ENCODE measurements at places on chromosomes 3 and 15.

GRCh38 chr15:95410757-95411156 is 919.7 kb upstream of the NR2F2 start:
- no peak for DNase-seq

- no peak for DNase-seq
Measured at GRCh38 chr15:97153356-97153965, 807.0 kb upstream of the ARRDC4 start.

DNA sequence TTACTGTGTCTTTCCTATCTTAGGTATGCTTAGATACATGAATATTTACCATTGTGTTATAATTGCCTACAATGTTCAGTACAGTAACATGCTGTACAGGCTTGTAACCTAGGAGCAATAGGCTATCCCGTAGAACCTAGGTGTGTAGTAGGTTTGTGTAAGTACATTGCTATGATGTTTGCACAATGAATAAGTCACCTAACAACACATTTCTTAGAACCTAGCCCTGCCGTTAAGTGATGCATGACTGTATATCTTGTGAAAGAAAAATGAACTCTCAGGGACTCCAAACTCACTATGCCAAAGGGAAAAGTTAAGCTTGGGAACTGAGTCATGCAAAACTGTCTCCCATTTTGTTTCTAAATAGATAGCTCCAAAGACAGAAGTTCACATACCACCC is 91.5 kb upstream of the ACP3 start:
- no peak for DNase-seq

- DNase-seq, result peak; percentile 79
Measured at GRCh38 chr3:122497425-122497824, 17.3 kb downstream of the KPNA1 start.

GRCh38 chr3:117226932-117227331 is 517.4 kb downstream of the TUSC7 start:
- DNase-seq, result no peak

GRCh38 chr15:52737720-52738119 is 52.4 kb downstream of the ONECUT1 start:
- no peak for DNase-seq

- no peak for DNase-seq
Measured at GRCh38 chr15:69194025-69194827, 33.8 kb downstream of the GLCE start.

- no peak for DNase-seq
Measured at GRCh38 chr15:77505556-77505955, 84.9 kb downstream of the HMG20A start.

DNA sequence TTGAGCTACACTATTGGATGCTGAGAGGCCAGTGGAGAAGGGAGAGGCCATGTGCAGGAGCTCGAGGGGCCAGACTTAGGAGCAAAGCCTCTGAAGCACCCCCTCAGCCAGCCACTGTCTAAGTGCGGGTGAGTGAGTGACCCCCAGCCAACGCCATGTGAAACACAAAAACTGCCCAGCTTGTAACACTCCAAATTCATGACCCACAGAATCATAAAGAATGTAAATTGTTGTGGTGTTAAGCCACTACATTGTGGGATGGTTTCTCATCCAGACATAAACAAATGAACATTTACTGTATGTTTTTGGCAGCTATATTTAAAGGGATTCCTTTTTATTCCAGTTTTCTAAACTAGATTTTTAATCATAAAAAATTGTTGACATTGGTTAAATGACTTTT is 27.2 kb upstream of the TMEM158 start:
- DNase-seq, result no peak

GRCh38 chr15:70337277-70338186 is 239.8 kb upstream of the TLE3 start:
- no peak for DNase-seq

DNA sequence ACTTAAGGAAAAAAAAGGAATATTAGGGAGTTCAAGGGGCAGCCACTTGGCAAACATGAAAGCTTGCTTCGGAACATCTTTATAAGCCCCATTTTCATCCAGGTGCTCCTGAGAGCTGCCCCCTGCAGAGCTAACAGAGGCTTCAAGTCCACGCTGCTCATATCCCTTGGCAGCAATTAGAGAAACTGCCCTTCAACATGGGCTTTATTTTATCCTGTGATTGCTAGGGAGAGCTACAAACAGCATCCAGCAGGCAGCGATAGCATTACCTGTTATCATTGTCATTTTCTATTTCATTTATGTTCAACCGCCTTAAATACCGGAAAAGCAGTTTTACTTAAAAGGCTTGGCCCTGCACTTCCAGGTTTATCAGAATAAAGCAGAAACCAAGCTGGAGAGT is 68.4 kb upstream of the MCTP2 start:
- no peak for DNase-seq

DNA sequence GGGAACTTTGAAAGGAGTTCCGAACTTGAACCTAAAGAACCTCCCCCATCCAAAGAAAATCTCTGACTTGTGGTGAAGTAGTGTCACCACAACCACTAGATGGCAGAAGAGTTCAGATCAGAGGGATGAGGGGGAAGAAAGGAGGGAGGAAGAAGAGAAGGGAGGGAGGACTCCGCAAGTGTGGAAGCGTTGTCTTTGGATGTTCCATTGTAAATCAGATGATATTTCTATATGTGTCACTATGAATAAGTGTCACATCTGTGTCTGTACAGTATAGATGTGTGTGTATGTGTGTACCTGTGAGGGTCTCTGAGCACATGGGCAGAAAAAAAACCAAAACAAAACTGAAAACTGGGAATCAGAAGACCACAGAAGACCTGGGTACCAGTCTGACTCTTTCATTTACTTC is 16.9 kb downstream of the SLC24A1 start:
- DNase-seq, result peak; percentile 47

DNA sequence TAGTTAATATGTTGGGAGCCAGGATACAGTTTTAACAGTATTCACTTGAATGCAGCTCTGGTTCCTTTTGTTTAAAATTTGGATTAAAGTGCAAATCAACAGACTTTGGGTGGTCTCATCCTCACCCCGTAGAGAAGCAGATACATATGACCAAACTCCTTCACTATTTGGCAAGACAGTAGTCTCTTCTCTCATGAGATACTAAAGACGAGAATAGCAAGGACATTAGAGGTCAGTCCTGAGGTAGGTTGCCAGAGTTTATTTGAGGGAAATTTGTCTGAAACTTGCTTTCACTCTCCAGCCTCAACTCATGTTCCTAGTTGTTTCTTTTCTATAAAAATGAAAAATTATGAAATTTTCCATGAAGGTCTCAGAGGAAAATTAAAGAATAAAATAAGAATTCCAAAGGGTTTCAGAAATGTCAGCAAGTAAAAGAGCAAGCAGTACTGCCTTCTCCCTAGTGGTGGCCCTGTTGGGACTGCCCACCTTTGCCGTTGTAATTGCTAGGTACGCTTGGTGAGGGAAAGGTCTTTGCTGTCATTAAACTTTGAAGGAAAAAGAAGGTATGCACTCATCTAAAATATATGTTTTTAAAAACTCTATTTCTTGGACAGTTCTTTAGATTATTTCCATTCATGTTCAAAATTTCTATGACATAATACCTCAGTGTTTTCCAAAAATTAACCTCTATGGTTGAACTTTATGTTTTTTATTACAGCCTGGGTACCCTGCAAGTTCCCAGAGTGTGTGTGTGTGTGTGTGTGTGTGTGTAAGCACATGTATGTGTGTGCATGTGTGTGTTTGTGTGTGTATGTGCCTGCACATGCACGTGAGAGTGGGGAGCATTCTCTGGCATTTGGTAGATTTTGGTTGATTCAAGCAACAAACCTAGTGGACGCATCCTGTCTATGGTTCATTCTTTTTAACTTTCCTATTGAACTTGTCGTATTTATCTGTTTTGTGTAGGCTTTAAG is 111.4 kb downstream of the CMSS1 start:
- DNase-seq, result no peak

- no peak for DNase-seq
Measured at GRCh38 chr3:117632191-117632590, 922.6 kb downstream of the TUSC7 start.

GRCh38 chr3:37531066-37531720 is 330.5 kb upstream of the CTDSPL start:
- no peak for DNase-seq

DNA sequence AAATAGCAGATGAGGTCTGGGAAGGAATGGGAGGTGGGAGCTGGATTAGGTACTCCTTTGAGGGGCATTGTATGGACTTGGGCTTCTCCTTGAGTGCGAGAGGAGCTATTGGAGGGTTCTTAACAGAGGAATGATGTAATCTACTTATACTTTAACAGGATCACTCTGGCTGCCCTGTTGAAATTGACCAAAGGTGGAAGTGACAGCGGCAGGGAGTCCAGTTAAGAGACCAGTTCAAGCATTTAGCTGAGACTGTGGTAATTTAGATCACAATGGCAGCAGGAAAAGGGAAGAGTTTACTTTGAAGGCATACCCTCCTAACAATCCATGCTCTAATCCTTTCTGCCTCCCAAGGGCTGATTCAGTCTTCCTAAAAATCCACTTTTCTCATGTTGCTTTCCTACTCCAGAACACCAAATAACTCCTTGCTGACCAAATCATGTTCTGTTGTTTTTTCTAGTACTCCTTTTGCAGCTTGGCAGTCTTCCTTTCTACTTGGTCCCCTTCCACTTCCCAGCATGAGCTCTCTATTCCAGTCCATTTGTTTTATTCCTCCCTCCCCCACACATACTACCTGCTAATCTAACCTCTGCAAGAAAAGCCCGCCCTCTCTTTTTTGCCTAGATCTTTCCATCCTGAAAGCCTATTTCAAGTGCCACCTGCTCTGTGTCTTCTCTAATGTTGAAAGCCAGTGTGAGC is 139.4 kb downstream of the NECTIN3 start:
- no peak for DNase-seq

DNA sequence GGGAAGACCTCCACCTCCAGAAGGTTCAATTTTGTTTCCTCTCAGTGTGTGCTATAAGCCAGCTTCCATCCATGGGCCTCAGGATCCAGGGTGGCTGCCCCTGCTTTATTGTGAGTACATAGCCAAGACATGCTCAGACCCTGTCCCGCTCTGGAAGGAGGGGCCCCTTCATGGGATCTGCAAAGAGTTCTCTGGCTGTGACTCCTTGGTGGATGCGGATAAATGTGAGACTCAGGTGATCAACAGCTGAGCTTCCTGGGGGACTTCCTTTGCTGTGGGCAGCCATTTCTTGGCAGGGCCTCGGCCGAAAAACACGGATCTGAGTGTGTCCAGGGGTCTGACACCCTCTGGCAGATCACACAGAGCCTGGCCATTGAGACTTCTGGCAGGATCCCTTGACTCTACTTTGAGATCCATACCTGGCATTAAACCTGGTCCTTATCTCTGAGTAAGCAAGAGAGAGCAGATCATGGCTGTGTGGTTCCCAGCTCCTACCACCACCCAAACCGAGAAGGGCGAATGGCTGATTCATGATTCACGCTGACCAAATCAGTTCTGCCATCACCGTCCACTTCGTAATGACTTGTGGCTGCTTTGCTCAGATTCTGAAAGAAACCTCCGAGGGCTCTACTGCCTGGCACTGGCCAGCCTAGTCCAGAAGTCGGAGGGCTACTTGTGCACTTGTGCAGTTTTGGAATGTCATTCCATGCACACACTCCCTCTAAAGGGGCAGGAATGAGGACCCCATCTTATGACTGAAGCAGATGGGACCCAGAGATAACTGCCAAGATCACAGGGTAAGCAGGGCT is 68.1 kb downstream of the SENP2 start:
- DNase-seq, result no peak

DNA sequence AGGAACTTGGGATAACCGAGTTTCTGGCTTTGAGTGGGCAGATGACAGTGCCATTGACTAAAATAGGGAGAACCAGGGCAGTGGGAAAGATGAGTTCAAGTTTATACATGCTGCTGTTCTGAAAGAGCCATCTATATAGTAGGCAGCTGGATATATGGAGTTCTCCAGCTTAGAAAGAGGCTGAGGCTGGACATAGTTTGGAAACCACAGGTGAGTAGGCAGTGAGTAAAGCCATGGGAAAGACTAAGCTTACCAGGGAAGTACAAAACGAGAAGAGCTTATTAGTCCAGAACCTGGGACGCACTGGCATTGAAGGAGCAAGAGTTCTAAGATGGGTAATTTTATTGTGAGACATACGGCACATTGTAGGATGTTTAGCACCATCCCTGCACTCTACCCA is 54.2 kb downstream of the MSL2 start:
- DNase-seq, result no peak

GRCh38 chr15:99167640-99168039 is 62.8 kb downstream of the SYNM start:
- DNase-seq, result no peak

DNA sequence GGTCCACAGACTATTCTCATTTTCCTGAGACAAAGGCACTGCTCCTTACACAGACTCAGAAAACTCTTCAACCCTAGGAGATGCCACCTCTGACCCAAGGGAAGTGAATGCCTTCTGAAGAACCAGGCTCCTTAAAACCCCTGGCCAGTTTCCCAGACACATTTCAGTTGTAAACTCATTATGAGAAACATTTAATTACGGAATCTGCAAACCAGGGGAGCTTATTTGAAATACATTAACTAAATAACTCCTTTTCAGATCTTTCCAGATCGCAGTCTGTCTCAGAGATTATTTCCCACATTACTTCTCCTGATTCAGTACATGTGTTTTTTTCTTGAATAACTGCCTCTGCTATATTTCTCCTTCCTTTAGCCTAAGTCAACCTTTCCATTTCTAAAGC is 17.6 kb downstream of the MYO5A start:
- no peak for DNase-seq

DNA sequence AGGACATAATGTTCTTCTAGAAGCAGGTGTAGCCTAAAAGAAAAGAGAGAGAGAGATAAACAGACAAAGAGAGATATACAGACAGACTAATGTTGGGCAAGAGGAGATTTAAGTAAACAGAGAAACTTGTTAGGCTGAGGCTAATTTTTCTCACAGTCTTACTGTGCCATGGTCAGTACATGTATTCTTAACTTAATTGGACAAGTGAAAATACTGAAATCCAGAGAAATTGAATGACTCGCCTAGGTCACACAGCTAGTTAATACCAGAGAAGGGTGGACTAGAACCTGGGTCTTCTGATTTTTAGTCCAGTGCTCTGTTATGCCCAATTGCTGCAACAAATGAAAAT is 6.7 kb upstream of the ZNF609 start:
- no peak for DNase-seq

GRCh38 chr3:32202496-32202895 is 36.0 kb upstream of the CMTM8 start:
- DNase-seq, result no peak

DNA sequence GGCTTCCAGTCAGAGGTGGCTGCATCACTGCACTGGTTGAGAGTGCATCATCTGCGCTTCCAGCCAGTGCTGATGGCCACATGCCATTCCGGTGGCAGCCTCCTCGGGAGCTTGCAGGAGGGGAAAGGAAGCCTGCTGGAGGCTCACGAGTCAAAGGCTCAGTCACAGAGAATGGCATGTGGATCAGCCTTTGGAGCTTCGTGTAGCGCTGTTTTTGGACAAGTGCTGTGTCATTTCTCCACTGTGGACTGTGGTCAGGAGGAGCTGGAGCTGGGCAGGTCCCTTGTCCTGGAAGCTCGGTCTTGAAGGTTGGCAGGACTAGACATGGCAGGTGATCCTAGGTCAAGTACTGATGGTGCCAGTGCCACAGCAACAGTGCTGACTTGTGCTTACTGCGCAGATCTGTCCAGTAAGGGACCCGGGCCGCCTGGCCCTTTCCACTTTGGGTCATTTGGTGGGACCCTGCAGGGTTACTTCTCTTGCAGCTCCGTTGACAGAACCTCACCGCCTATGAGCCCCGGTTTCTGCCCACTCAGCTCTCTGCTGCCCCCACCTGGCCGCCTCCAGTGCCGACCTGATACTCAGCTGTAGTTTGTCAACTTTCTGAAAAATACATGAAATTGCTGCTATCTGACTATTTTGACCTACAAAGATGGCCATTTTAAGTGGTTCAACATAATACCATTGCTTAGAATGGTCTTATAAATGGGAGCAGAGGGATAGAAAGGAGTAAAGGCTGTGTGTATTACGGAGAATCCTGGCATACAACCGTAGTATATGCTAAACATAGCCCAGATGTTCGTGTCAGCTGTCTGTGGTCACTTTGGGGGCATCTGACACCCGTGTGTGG is 27.6 kb upstream of the TRPM1 start:
- peak; percentile 75 for DNase-seq

Measured in HL-60 (cell line).